ENCODE measurements at places on chromosomes 7 and 10.

GRCh38 chr7:128453836-128454804, 1.6 kb upstream of the HILPDA start:
- peak; percentile 66 for DNase-seq

DNA sequence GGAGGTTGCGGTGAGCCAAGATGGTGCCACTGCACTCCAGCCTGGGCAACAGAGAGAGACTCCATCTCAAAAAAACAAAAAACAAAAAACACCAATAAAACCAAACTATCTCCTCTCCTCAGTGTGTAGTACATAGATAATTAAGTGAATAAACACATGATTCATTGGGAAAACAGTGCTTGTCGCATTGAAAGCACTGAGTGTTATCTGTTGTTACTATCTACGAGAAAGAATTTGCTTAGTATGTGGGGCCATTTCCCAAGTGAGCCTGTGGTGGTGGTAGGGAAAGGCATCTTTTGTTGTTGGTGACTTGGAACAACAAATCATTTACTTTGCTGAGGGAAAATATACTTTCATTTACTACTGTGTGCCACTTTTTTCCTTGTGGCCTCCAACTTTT, 42.6 kb downstream of the RSBN1L start:
- DNase-seq, result peak; percentile 43

- DNase-seq, result no peak
Observed at GRCh38 chr10:3485057-3485686, 299.8 kb downstream of the KLF6 start.

- DNase-seq, result no peak
Observed at GRCh38 chr7:28083998-28084985, 96.3 kb downstream of the JAZF1 start.

- DNase-seq, result no peak
Observed at GRCh38 chr7:28507525-28508282, 95.4 kb downstream of the CREB5 start.

DNA sequence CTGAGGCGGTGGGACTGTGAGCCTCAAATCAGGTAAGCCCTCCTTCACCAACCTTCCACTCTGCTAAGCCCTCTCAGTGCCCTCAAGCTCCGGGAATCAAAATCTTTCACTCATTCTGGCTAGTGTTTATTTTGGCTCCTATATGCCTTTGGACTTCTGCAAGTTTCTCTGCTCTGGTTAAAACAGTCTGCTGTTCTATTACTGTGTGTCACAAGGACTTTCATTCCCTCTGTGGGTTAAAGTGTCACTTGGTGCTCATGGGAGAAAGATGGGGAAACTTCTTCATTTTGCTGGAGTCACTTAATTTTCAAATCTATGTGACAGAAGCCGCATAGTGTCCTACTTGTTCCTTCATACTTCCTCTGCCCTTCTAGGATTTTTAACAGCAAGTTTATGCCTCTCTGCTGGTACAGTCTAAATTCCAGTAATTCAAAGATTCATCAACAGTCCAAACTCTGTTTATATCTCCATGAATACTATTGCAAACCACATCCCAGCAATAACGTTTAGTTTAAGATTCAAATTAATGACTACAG, 61.3 kb downstream of the CD36 start:
- DNase-seq, result no peak

DNA sequence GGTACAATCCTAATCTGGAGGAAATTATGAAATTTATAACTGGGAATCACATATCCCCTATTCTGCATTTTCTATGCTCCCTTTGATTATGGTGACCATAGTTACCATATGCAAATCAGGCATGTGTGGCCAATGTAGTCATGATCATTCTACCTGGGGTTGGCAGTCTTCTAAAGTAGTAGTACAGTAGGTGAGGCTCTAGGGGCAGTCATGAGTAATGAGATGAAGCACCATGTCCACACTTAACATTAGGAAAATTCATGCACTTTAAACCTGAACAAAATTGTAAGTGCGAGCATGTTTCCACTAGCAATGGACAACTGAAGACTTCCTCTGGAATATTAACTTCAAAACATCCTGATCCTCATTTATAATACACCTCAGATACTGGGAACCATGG, 545.9 kb downstream of the SUGCT start:
- DNase-seq, result peak; percentile 16

GRCh38 chr10:76665029-76665428, 972.6 kb downstream of the KCNMA1 start:
- DNase-seq, result no peak

DNA sequence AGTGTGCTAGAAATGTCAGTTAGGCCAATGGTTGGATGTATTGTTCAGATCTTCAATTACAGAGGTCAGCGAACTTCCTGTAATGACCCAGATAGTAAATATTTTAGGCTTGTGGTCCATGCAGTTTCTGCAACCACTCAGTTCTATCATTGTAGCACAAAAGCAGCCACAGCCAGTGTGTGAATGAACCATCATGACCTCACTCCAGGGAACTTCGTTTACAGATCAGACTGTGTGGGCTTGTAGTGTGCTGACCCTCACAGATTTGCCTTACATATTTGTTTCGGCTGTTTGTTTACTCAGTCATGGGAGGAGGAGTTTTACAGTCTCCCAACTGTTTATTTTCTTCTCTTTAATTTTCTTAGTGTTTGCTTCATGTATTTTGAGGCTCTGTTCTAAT, 55.4 kb downstream of the LANCL2 start:
- no peak for DNase-seq

- no peak for DNase-seq
Observed at GRCh38 chr10:12471135-12471534, 121.8 kb downstream of the CAMK1D start.

DNA sequence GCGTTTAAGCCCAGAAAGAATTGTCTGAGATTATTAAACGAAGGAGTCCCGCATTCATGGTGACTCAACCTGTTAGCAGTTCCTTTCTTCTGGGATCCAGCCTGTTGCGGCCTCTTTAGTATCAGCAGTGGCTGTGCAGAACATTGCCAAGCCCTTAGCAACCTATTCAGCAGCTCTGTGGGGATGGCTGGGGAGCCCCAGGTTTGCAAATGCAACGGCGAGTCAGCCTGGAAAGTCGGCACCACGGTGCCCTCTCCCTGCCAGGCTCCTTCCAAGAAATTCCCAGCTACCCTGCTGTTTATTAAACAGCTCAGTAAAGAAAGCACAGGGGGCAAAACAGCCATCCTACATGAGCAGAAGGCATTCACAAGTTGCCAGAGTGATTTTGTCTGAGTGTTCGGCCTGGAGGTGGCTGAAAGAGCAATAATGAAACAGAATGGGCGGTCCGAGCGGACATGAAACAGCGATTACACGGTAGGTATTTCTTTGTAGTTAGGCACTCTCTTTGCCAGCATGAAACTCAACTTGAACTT, 198.3 kb downstream of the BAMBI start:
- DNase-seq, result no peak

GRCh38 chr10:102492983-102493382, 9.5 kb downstream of the ACTR1A start:
- DNase-seq, result no peak

DNA sequence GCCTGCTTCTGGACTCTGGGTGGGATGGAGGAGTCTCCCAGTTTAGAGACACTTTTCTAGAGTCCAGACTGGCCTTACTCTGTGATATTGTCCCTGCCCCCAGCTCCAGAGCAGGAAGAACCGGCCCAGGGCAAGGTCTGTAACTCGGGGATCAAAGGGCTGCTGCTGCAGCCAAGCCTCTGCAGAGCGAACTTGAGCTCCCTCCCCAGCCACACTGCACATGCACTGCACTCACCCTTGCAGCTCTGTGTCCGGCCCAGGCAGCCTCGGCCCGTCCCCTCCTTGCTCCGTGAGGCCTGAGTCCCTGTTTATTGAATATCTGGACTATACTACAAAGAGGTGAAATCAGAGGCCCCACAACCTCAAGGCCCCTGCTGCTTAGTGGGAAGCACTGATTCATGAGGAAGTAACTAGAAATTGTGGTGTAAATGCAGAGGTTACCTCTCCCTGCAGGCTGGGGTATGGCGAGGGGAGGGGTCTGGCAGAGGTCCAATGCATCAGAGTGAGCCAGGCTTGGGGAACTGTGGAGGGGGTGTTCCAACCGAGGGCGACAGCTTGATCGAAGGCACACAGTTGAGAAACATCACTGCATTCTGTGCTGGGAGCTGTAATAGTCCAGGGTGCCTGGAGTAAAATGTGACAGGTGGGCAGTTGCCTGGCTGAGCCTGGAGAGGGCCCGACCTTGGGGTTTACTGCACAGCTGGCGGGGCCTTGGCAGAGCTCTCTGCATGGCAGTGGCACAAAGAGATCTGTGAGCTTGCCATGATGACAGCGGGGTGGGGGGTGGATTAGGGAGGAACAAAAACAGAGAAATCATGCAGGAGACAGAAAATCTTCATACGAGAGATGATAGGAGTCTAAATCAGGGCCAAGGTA, 49.1 kb downstream of the AOC1 start:
- DNase-seq, result no peak

DNA sequence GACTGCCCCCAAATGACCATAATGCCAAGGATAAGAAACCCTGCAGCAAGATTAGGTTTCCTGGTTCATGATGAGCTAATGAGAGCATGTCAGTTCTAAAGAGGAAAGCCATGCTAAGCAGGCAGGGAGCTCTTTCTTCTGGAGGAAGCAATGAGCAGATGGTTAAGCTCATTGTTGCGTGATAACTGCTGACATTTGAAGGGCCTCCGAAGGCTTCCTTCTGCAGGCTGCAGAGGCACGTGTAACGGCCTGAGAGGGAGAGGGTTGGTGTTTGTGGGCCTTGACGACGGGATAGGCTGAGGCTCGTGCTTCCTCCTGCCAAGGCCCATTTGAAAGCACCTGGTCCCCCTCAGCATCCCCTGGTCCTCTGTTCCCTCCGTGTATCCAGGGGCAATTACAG, 63.5 kb upstream of the BTBD16 start:
- DNase-seq, result no peak

GRCh38 chr7:65872776-65873581, at the start of gene VKORC1L1:
Gene VKORC1L1 (plus strand): TSS chr7:65873074. CDS start chr7:65873372, 298 bp downstream.
- peak; percentile 84 for DNase-seq

DNA sequence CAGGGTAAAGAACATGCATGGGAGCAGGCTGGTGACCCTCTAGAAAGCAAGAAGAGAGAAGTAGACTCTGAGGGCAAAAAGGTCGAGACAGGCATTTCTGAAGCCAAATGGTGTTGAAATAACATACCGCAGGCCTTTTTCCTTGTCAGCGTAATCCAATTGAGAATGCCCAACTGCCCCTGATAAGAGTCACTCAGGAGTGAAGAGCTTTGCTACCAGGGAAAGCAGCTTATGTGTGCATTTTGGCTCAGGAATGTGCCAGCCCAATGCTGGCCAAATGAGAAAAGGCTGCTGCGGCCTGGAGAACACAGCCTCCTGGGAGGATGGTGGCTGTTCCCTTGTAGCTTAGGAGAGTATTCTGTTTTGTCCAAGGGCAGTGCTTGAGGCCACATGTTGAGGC, 61.4 kb upstream of the NFKB2 start:
- no peak for DNase-seq

GRCh38 chr7:26784118-26784517, 80.3 kb downstream of the SKAP2 start:
- no peak for DNase-seq

GRCh38 chr7:151735186-151735850, 141.6 kb downstream of the PRKAG2 start:
- no peak for DNase-seq

DNA sequence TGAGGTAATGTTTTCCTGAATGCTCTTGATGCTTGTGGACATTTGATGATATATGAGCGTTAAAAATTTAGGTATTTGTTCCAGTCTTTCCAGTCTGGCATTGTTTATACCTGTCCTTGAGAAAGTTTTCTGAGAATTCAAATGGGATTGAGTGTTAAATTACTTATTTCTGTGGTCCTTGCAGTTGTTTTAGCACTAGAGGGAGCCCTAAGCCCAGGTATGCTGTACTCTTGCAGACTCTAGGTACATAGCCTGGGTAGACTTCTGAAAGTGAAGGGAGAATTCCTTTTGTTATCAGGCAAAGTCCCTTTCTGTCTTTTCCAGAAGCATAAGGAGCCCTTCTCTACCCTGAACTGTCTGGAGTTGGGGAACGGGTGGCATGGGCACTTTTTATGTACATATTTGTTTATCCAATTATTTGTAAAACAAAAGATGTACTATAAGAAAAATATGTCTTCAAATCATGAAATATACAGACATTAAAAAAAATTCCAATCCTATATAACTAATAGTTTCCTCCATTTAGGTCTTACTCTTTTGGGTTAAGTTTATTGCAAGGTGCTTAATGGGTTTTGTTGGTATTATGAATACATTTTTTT, 262.1 kb downstream of the ATRNL1 start:
- peak; percentile 12 for DNase-seq

DNA sequence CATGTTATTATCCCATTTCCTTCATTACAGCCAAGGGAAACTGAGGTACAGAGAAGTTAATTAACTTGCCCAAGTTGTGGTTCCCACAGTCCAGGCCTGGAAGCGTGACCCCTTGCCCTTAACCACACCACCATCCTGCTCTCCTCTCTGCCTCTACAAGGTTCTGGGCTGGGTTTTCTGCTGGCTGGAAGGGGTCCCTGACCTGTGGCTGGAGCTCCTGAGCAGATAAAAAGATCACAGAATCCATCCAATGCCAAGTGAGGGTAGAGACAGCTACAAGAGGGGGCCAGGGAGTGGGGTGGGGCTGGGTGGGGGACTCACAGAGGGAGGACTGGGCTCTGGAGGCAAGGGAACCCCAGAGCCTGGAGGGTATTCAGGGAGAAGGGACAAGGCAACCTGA, 9.7 kb downstream of the ASB10 start:
- DNase-seq, result no peak

GRCh38 chr7:152849128-152849527, 89.6 kb downstream of the ACTR3B start:
- no peak for DNase-seq

DNA sequence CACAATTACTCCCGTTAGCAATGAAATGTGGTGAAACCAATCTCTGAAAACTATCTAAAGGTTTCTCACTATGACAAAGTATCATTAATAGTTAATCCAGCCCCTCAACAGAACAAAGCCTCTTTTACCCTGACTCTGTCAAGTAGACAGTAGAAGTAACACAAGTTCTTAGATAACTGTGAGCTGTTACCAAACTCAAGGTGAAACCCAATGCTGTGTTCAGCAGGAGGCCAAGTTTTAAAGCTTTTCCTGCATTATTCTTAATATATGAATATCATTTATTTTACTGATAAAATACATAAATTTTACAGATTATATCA, 109.1 kb downstream of the SRPK2 start:
- DNase-seq, result no peak

DNA sequence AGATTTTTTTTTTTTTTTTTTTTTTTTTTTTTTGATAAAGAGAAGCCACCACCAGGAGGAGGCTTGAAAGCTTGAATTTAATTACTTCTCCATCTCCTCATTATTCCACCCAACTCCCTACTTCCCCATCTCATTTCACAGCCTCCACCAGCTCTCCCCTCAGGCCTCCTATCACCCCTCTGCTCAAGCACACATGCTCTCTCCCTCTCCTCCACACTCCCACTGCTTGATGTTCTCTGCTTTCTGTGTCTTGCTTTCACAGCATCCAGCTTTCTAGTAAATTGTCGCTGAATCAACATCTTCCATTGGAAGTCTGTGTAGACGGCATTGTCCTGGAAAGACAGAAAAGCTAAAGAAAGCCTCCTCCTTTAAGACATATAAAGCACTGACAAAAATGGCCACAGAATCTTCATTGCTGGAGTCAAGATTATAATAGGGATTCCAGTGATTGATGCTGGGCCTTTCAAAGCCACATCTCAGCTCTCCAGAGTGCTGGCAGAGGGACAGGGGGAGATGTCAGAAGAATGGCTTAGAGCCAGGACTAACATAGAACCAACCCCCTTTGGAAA, 58.3 kb downstream of the DOCK4 start:
- DNase-seq, result no peak
